Foreskin fibroblast (primary cell): ENCODE measurements at places on chromosomes 1 and 21.

GRCh38 chr1:73627723-73628122 is 570.3 kb downstream of the LRRIQ3 start:
- DNase-seq: no peak

GRCh38 chr1:176444286-176444685 is 18.7 kb upstream of the PAPPA2 start:
- DNase-seq: no peak

- peak; percentile 51 for DNase-seq
Observed at GRCh38 chr1:9746211-9746610, 77.6 kb downstream of the CLSTN1 start.

GRCh38 chr1:58293388-58293787 is 253.1 kb downstream of the OMA1 start:
- no peak for DNase-seq

DNA sequence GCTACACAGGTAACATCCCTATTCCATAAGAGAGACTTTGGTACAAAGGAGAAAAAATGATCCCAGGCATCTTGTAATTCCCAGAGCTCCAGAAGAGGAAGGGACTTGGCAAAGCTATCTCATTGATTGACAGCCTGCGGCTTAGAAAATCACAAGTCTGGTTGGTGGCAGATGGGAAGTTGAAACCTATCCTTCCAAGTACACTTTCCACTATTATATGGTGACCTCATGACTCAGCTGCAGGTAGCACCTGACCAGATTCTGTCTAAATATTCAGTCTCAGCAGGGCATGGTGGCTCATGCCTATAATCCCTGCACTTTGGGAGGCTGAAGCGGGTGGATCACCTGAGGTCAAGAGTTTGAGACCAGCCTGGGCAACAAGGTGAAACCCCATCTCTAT is 89.9 kb downstream of the TIAM1 start:
- DNase-seq: no peak

DNA sequence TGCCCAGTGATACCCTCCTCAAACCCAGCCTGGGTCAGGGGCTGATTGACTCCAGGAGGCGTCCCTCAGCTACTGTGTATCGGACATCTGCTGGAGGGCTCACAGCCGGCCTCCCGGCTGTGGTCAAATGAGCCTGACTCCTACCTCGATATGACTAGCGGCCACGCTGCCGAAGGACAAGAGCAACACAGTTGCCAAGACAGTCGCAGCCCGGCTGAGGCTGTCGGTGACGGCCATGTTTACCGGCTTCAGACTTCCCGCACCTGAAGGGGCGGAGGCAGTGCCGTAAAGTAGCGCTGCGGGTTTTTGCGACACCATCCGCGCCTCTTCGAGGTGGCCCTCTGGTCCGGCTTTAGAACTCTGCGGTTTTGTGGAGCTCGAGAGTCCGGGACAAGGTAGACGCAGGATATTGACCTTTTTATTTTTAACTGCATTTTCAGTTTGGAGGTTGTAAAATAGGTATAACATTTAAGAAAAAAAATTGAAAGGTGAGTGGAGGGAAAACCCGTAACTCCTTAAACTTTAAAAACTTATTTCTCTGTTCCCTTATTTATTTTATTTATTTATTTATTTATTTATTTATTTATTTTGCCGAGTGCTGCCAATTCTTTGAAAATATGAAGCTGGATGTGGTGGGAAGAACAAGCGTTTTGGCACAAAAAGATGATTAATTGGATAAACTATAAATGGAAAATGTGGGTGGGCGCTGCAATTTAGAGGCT is at the start of gene PIGK:
Gene PIGK, minus strand, starts transcription at position 265 of the 722 bp plus-strand sequence. Its CDS starts 28 bp downstream, at position 237.
- DNase-seq: peak; percentile 83

DNA sequence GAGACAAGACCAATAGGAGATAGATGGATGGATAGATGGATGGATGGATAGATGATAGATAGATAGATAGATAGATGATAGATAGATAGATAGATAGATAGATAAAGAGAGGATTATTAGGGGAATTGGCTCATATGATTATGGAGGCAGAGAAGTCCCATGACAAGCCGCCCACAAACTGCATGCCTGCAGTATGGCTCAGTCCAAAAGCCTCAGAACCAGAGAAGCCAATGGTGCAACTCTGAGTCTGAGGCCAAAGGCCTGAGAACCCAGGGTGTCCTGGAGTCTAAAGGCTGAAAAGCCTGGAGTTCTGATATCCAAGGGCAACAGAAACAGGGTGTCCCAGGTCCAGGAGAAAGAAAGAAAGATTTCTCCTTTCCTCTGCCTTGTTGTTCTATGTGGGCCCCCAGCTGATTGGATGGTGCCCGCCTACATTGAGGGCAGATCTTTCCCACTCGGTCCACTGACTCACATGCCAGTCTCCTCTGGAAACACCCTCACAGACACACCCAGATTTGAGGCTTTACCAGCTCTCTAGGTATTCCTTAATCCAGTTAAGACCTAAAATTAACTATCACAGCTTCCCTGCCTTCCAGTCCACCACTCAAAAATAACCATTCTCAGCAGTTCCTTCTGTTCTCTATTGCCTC is 39.6 kb upstream of the IRF2BP2 start:
- DNase-seq: peak; percentile 48

DNA sequence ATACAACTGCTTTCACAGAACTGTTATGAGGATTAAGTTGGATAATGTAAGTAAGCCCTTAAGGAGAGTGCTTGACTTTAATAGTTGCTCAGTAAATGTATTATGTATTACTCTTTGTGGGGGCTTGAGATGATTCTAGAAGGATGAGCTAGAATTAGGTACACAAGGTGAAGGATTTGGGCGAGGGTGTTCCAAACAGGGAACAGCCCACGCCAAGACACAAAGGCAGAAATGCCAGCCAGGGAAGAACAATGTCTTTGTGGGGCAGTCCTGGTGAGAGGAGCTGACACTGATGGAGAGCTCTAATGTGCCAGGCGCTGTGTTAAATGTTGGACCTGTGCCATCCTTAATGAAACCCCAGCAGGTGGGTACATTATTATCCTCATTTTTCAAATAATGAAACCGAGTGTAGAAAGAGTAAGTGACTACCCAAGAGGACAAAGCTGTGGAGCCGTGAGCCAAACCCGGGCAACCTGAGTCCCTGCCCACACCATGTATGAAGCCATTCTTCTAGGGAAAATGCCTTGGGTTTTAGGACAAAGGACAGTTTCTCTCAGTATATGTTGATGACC is 362.4 kb downstream of the HHAT start:
- no peak for DNase-seq

GRCh38 chr1:208951908-208952307 is 631.6 kb upstream of the CAMK1G start:
- peak; percentile 39 for DNase-seq

DNA sequence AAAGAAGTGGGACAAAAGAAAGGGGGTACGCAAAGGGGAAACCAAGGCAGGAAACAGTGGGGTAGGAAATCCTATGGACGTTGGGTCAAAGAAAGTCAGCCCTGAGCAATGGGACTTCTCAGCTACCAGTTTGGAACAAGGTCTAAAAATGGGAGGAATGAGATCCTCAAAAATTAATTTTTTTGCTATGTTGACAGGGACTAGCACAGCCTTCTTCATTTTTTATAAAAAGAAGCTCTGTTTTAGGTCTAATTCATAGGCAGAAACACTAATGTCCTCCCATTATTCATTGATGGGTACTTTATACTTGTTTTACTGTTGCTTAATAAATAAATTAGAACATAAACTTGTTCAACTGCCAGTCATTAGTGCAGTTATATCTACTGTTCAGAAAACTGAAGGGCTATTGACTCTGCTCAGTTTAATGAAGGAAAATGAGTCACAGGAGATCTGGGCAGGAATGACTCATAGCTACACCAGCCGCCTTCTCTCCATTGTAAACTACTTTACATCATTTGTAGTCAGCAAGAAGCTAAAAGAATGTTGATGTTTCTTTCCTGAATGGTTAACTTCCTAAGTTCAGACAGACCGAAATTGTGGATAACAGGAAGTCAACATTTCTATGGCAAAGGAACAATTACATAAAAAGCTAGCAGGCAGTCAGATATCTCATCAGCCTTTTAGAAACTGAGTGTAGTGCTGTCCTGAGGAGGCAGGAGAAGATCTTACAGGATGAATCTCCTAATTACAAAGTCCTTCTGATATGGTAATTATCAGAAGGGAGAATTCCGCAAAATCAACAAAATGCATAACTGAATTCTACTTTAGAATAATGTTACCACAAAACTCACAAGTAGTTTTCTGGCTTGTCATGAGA is 356.4 kb upstream of the PKN2 start:
- peak; percentile 84 for DNase-seq

GRCh38 chr1:232627645-232628334 is 2.1 kb downstream of the SIPA1L2 start:
- DNase-seq: no peak

- DNase-seq: no peak
Observed at GRCh38 chr1:4970532-4970931, 316.1 kb downstream of the AJAP1 start.

- no peak for DNase-seq
Observed at GRCh38 chr1:234565132-234565531, 44.8 kb downstream of the IRF2BP2 start.

DNA sequence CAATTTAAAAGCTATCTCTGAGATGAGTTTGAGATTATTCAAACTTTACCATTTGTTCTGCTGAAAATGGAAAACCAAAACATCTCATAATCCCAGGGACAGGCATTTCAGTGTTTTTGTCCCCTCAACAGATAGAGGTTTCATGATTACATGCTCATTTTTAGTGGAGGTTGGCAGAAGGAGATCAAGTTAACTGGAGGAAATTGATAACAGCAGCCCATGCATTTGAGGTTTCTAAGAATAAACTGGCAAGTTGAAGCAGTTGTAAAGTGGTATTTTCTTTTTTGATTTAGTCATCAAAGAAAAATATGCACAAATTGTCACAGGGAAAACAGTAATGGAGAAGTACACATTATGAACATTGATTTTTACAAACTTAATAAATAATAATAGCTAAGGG is 205.8 kb downstream of the PLA2G4A start:
- no peak for DNase-seq

- DNase-seq: peak; percentile 13
Observed at GRCh38 chr1:232435729-232436128, 194.2 kb downstream of the SIPA1L2 start.

- DNase-seq: no peak
Observed at GRCh38 chr1:150537732-150538684, 11.2 kb upstream of the ADAMTSL4 start.

DNA sequence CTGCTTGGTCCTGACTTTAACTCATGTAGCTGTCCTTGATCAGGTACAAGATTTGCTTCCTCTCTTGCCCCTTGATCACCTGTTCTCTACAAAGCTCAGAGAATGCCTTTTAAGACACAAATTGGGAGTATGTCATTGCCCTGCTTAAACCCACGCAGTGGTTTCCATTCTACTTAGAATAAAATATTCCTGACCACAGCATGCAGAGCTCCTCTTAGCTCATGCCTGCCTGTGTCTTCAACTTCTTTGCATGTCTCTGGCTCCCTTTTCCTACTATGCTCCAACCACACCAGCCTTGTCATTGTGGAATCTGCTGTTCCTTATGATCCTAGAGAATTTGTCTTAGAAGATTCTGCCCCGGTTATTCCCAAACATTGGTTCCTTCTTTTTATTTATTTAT is 393.1 kb downstream of the RRAGC start:
- no peak for DNase-seq

GRCh38 chr21:35563885-35564451 is 496.4 kb downstream of the SETD4 start:
- peak; percentile 93 for DNase-seq

- no peak for DNase-seq
Observed at GRCh38 chr1:238242181-238242580, 351.5 kb upstream of the ZP4 start.

GRCh38 chr1:53693773-53694717 is 44.9 kb downstream of the GLIS1 start:
- peak; percentile 71 for DNase-seq

DNA sequence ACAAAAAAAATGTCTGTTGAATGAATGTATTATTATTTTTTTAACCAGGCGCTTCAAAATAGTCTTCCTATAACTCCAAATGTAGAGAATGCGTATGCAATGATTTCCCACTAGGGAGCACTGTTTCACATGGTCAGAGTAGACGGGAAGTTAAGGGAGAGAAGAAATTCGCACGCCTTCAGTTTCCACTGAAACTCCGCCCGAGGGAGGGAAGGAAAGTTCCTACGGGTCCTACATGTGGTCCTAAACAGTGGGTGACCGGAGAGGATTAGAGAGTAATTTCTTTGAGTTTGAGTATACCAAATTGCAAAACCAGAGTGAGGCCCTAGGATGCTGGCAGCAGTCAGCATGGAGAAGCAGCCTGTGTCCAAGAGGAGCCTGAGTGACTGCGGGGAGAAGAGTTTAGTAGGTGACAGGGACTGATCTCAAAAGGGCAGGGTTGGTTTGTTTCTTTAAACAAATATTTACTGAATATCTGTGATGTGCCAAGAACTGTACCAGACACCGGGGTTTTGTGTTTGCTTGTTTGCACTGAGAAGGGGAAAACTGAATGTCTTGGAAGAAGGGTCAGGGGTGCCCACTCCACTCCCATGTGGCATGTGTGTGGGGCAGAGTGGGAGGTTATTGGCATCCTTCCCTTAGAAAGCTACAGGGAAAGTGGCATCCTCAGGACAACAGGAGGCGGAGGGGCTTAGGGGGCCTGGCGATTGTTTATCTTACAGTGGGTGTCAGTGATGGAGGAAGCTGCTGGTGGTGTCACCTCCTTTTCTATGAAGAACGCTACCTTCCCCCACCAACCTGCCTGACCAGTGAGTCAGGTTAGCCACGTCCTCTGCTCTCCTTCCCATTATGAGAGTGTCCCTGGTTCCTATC is 22.8 kb downstream of the RNU5D-1 start:
- peak; percentile 37 for DNase-seq

DNA sequence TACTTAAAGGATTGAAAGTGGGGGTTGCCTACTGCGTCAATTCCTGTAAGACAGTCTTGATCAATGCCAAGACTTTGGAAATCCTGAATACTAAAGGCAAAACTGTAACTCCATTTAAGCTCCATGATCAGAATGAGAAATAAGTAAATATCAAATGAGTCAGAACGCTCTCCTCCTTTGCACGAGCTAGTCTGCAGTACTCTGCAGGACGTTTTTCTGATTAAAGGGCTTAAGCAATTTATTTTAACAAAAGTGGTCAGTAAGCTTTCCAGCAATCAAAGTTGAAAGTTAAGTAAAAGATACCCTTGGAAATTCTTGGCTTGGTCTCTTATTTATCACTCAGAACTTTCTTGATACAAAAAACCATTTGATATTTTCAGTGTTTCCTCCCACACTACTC is 35.7 kb upstream of the ARHGAP29 start:
- DNase-seq: peak; percentile 21

DNA sequence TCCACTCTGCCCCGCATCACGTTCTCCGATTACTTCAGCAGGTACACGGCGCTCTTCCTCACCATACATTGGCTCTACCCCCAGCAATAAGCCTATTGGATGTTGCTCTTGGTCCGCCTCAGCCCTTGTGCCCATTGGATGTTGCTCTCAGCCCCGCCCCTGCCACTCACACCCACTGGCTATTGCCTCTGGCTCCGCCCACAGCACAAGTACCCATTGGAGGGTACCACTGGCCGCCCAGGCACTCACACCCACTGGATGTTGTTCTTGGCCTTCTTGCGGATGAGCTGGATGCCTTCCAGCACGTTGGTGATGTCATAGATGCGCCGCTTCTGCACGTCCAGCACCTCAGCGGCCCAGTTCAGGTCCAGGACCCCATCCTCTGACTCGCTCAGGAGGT is 9.4 kb downstream of the E2F2 start:
- no peak for DNase-seq

GRCh38 chr1:165257969-165258459 is 98.5 kb downstream of the LMX1A start:
- peak; percentile 55 for DNase-seq
